ENCODE measurements at places on chromosomes 4 and X. TPM values are rescaled to one million over a fixed set of nuclear protein-coding genes. Genes with fewer than 3 reads are reported as not detected.

DNA sequence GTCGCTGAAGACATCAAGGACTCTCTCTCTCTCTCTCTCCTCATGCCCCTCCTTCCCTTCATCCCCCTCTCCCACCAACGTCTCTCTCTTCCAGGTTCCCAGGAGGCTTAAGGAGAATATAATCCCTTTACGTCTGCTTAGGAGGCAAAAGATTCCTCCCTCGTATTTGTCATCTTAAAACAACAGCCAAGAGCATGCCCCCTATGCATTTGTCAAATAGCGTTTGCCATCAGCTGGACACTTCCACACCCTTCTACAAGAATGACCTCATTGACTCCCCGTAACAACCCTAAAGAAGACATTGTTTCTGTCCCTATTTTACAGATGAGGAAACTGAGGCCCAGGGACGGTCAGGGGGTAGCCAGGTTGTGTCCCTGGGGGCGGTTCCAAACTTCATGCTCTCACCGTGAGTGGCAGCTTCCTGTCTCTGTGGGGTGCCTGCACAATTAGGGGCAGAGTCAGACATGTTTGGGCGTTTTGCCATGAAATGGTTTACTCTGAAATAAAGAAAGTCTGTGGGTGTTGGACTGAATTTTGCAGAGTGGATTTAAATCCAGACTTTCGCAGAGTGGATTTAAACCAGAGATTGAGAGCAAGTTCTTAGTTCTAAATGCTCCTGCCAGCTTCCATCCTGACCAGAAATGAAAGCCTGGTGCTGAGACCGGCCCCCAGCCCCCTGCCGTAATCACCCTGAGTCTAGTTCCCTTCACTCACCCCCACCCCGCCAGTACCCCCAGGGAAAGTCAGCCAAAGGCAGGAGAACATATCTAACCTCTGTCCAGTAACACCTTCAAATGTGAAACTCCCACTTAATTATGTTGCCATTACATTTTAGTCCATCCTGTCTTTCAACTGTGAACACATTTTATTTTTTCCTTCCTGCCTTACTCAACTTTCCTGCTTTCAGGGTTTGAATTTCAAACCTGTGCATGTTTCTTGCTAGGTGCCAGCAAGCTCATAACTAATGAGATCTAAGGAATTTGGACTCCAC, 44.3 kb upstream of the TBL1X start:
- DNase-seq, result no peak

DNA sequence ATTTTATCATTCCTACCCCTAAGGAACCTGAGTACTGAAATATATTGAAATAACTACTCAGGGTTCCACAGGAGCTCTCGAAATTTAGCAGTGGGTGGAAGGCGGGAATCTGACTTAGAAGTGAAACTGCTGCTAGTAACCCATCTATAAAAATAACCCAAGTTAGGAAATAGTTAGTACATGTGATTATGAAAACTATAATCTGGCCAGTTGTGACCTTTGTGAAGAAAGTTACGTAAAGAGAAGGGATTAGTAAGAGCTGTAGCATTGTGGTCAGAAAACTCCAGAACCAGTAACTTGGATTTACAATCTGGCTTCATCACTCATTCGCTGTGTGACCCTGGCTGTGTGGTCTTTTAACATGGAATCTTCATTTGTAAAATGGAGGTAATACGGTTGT, 175.5 kb downstream of the RAPGEF2 start:
- no peak for DNase-seq

DNA sequence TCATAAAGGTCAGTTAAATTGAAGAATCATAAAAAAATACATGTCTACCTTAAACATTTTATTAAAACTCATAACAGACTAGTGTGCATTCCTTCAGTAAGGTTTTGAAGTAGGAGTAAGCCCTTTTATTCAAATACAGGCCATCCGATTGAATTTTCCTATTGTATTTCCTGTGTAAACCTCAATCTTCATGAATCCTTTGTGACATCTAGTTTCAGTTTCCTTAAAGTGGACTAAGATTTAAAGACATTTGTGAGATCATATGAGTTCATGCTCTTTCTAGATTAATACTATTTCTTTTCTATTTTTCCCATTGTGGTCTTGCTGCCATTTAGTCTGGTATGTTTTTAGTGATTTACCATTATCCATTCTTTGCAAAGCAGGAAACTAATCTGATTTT, 644.7 kb upstream of the BOD1L1 start:
- no peak for DNase-seq

GRCh38 chr4:77309496-77309895, 152.5 kb downstream of the CCNG2 start:
- DNase-seq, result no peak

GRCh38 chr4:76224171-76224570, 10.5 kb upstream of the SCARB2 start:
- DNase-seq, result no peak

GRCh38 chrX:23570674-23571343, 96.5 kb upstream of the PRDX4 start:
- no peak for DNase-seq

The QRFPR gene
- polyA plus RNA-seq, result 0.11 TPM

The SPANXA2 gene
- not detected for polyA plus RNA-seq

Measured in foreskin keratinocyte (primary cell).